ENCODE measurements at places on chromosomes 13 and 19.

DNA sequence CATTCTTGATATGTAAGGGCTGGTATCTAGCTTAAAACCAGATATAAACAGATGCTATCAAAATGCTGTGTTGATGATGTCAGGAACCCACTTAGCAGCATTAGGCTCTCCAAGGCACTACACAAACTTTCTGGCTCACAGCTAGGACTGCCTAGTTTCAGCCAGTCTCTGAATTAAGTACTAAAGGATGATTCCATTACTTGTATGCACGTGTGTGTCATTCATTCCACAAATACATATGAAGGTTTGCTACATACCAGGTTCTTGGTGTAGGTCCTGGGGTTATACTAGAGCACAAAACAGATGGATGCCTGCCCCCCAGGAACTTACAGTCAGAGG is 151.5 kb downstream of the RGCC start:
- DNase-seq, result no peak

- DNase-seq, result no peak
These were observed 37.1 kb downstream of the ZNF146 start for GRCh38 chr19:36252047-36252446.

GRCh38 chr13:41597348-41598041 is 140.1 kb downstream of the RGCC start:
- no peak for DNase-seq

GRCh38 chr13:102721800-102722231 is 27.0 kb upstream of the METTL21C start:
- no peak for DNase-seq

DNA sequence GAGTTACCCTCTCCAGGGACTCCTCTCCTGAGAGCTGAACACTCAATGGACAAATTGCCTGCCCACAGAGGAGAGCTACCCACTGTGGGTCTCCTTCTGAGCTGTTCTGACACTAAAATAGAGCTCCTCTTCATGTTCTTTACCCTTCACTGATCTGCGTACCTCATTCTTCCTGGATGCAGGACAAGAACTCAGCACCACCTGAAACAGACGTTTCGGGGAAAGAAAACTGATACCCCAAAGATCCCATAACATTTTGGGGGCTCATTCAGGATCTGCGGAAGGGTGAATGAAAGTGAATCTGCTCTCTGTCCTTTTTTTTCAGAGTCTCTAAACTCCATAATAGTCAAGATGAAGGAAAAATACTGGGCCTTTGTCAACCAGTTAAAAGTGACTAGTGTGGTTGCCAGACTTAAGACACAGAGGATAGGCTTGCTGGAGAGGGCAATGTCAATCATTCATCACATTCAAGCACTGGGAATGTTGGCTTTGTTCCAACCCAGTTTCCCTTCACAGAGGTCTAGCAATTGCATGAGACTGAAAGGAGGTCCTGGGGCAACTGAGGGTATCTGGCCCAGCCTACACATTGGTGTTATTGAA is 136.7 kb upstream of the SLITRK6 start:
- no peak for DNase-seq

- no peak for DNase-seq
These were observed 44.0 kb downstream of the EFNB2 start for GRCh38 chr13:106491463-106491862.

- DNase-seq, result no peak
These were observed 2.9 kb downstream of the NOTCH3 start for GRCh38 chr19:15197942-15198341.

Measured in GM12864 (cell line).